Amygdala (tissue), 56 donors: ENCODE measurements at places on chromosomes 4 and X.

DNA sequence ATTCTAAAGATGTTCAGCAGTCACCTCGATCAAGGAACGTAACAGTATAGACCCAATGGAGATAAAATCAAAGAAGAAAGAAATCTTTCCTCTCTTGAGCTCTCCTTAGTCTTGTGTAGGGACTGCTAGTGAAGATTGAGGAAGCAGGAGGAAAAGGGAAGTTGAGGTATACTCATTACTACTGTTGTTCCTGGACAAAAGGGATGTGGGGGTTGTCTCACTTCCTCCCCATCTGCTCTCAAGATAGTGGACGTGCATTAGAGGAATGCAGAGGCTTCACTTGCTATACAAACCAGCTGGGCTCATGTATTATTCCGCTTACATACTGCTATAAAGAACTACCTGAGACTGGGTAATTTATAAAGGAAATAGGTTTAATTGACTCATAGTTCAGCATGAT lies 208.9 kb upstream of the ARHGEF9 start:
- no peak for DNase-seq

DNA sequence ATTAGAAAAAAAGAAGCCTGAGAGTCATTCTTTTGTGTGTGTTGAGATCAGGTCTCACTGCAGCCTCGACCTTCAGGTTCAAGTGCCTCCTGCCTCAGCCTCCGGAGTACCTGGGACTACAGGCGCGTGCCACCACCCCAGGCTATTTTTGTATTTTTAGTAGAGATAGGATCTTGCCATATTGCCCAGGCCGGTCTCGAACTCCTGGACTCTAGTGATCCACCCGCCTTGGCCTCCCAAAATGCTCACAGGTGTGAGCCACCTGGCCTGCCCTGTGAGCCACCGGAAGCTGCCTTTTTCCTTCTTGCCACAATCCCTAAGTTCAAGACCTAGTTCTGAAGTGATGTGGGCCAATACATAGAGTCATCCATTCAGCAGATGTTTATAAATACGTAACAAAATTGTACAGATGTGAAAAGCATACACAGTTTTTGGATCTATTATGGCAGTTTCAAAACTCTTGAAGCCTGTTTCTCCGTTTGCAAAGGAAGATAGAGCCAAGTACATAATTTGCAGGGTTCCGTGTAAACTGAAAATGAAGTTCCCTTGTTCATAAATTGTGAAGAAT lies 536 bp upstream of the CTSO start:
- no peak for DNase-seq

GRCh38 chrX:105703876-105704275 lies 118.5 kb upstream of the NRK start:
- no peak for DNase-seq

DNA sequence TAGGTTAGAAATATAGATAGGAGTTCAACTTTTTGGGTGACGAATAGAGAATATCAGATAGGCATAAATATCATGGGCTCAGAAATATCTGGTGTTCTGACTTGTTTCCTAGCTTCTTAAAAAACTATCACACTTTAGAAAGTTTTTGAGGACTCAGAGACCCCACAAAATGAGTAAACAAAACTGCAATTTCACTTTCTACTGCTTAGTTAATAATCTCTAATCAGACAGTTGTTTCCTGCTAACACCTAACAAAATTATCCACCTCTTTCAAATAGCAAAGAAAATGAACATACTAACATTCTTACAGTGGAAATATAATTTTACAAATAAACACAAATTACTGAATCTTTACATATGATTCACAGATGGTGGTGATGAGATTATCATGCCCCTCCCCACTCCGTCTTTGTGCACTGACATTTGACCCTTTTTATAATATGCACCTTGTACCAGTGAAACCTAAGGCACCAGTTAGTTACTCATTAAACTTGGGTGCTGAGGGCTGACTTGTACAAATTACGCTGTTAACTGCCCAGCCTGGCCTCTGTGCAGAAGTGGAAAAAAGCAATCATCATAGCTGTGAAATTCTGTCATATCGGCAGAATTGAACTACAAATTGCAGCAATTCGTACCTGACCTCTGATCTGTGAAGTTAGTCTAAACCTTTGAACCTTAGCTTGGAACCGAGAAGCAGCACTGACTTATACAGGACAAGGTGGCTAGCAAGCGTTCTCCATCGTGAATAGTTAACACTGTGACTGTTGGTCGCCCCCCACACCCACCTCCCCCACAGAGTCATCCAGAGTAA lies 138.7 kb downstream of the CHRNA9 start:
- DNase-seq: no peak

DNA sequence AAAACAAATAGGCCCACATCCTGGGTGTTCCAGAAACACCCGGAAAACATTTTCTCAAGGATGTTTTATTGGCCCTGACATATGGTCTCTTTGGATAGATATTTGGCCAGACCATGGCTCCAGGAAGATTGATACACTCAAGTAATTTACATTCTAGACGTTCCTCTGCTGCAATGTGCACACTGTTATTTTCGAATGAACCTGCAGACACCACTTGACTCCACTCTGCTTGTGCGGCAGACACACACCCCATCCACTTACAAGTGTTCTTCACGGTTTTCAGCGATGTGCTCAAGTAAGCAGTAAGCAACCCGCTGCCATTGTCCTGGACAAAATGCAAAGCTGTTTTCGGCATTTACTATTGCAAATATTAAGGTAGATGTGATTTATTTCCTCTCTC lies 12.0 kb upstream of the GPM6A start:
- no peak for DNase-seq

DNA sequence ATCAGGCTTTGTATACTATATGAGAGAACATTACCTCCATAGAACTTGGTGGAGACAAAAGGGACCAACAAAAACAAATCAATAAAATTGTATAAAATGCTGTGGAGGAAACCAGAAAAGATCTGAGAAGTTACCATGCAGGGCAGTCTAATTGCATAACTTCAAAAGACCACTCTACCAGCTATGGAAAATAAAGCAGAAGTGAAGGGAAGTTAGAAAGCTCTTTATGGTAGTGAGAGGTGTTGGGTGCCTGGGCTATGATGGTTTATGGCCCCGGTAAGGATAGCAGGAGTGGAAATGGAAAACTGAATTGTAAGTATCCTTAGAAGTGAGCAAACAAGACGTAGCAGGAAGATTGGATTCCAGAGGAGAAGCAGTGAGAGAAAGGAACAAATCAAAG lies 3.1 kb downstream of the TMEM184C start:
- no peak for DNase-seq
